Bronchial epithelial cell (primary cell): ENCODE measurements at places on chromosomes 7 and 10.

- peak; percentile 44 for DNase-seq
Measured at GRCh38 chr7:137715533-137715932, 131.2 kb downstream of the DGKI start.

DNA sequence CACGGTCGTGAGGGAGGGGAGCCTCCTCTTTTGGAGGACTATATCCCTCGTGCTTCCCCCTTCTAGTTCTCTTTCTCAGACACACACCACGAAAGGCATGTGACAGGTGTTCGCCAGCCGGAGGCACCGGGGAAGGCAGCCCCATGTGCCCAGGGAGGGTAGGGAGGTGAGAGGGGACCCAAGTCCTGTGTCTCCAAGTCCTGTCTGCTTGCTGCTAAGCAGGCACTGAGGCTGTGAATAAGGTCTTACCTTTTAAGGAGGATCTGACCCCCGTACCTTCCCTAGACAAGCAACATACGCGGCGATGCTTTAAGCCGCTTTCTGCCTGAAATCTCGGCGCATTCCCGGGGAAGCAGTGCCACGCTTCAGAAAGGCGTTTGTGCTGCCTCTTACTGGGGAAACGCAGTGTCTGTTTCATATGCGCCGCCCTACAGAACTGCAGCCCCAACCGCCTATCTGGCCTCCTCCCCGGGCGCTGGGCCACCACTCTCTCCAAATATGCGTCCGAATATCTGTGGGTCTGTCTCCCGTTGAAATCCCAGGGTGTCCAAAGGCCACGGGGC is 770 bp downstream of the PLXNA4 start:
- peak; percentile 8 for DNase-seq

DNA sequence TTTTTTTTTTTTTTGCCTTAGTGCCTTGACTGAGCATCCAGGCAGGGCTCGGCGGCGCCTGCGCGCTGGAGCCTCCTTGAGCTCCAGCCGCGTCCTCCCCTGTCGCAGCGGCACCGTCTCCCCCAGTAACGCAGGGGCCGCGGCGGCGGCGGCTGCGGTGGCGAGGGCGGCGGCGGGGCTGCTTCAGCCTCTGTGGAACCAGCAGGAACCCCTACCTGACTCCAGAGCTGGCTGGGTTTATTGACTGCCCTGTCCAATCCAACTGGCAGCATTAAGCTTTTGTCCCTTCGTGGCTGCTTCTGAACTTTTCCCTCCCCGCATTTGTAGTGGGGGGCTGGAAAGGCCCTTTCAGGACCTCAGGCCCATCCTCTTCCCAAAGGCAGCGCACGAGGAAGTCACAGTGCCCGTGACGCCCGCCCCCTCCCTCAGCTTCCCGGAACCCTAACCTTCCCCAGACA is at the start of gene GPR85:
Gene GPR85, minus strand, starts transcription at position 397 of the 458 bp plus-strand sequence. CDS start 2,106 bp downstream, outside the sequence.
- DNase-seq = peak; percentile 59

GRCh38 chr10:31322647-31323046 is 3.6 kb downstream of the ZEB1 start:
- DNase-seq = no peak

GRCh38 chr7:70455925-70456324 is 676.0 kb upstream of the GALNT17 start:
- DNase-seq = no peak

DNA sequence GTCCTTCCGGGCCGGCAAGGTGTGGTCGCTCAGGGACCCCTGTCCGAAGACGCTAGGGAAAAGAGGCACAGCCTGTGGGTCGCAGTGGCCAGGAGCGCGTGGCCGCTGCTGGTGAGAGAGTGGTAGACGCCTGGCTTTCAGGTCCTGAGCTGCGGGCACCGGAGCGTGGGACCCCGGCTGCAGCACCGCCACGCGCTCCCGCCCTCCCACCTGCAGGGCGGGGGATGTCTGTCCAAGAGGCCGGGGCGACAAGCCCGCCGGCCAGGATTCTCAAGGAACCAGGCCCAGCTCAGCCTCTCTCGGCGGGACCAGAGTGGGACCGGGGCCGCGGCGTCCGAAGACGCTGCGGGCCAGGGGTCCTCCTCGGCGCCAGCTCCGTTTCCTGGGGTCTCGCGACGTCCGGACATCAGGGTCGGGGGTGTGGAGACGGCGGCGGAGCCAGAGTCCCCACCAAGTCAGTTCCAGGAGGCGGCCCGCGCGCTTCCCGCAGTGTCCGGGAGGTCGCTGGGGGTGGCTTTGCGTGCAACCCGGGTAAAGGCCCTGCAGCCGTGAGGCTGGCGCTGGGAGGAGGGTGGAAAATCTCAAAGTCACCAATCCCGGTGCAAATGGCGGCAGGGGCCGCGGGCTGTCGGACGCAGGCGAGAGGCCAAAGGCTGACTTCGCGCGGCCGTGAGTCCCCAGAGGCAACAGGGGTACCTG is 5.5 kb downstream of the ZNF503 start:
- DNase-seq = no peak

GRCh38 chr10:34791947-34792346 is 23.1 kb downstream of the PARD3 start:
- DNase-seq = no peak

- peak; percentile 31 for DNase-seq
Measured at GRCh38 chr10:37754538-37755323, 102.7 kb downstream of the ZNF248 start.

DNA sequence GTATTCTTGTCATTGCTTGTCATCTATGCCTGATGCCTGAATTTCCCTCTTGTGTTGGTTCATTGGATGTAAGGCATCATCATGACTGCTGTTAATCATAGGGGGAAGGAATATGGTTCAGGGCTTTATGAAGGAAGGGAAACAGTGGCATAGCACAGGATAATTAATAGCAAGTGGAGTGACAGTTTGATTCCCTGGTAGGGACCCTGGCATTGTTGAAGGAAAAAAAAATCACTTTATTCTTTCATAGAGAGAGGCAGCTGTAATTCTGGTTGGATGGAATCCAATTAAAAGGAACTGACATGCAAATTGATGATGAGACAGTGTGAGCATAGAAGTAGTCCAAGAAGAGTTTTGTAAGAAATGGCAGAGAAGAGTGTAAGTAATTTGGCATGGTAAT is 121.4 kb downstream of the AUTS2 start:
- DNase-seq = no peak

DNA sequence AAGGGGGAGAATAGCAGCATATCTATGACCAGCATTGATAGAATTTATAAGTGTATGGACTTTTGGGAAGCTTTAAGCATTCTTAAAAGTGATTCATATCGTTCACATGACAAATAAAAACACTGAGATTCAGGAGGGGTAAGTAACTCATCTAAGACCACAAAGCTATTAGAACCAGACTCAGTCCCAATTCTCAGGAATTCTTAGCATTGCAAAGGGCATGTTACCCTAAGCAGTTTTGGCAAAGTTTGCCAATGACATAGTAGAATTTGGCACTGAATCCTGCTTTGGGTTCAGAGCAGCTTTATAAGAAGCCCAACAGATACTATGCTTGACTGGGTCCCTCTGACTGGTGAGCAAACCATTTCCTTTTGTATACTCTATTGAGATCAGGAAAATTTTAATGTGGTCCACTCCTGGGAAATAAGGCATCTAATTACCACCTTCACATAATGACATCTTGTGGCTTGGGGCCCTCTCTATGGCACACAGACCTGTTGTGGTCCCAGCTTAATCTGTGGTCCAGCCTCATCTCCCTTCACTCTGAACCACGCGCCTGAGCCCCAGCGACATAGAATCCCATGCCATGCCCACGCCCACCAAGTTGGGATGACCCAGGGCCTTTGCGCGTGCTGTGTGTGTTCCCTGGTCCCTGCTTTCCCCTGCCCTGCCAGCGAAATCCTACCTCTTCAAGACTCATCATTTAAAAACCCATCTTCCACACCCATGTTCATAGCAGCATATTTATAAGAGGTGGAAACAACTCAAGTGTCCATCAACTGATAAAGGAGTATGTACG is 37.5 kb upstream of the DOCK1 start:
- DNase-seq = no peak

- no peak for DNase-seq
Measured at GRCh38 chr10:31668326-31668725, 260.3 kb downstream of the ARHGAP12 start.

- no peak for DNase-seq
Measured at GRCh38 chr10:91191584-91191919, 28.9 kb upstream of the PCGF5 start.

GRCh38 chr7:107898997-107899594 is 8.1 kb downstream of the DLD start:
- no peak for DNase-seq

DNA sequence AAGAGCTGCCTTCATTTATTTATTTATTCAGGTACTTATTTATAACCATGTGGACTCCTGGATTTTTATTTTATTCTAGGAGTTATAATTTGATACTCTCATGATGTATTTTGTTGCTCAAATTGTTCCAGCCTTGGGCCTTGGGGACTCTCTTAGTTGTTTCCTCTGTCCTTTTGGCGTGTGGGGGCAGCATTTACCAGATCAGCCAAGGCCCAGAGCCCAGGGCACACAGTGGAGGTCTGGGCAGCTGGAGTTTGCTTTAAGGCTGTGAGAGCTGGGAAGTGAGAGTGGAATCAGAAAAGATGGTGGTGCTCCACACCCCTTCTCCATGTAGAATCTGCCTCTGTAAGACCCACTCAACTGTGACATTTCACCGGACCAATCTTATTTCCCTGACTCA is 398.9 kb downstream of the RPS24 start:
- no peak for DNase-seq

- DNase-seq = no peak
Measured at GRCh38 chr7:74003621-74004020, 24.4 kb upstream of the ELN start.

DNA sequence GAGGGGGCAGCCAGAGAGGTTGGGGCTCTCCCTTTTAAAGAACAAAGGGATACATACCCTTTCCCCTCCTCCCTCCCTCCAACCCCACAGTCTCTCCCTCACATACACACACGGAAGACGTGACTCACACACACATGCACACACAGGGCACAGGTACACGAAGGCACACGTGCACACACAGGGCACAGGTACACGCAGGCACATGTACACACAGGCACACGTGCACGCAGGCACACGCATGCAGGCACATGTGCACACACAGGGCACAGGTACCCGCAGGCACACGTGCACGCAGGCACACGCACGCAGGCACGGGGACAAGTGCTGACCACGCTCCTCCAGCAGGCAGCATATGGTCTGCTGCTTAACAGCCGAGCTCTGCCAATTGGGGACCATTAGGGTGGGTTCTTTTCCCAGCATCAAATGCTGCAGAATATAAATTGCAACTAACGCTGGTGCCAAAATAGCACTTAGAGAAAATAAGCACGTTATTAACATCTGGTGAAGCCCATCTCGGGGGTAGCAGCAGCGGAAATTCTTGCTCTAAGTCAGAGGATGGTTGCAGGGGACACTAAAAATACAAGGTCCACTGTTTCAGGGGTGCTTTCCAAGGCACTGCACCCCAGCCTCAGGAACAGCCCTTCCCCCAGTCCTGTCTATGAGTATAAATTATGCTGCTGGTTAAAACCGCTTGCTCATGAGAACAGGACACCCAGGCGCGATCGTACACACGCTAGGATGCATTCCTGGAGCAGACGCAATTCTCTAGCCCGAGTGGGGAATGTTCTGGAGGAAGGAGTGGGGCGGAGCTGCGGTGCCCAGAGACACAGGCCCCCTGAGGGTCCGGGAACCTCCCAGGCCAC is 55.2 kb upstream of the TNRC18 start:
- no peak for DNase-seq

DNA sequence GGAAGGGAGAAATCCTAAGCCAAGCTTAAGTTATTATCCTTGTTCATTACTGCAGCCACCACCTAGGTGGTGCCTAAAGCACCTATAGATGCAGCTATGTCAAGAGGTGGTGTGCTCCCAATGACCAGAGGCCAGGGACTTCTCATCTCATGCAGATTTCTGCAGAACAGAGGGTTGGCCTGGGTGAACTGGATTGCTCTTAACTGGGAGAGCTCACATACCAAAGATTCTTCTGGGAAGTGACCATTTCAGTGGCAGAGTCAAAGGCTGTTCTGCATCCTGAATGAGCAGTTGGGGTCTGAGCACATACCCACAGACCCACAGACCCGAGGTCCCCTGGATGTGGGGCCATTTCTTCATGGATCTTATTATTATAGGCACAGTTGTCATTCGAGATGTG is 2.1 kb upstream of the CRHR2 start:
- DNase-seq = no peak

- DNase-seq = no peak
Measured at GRCh38 chr7:100185726-100186125, 8.0 kb downstream of the STAG3 start.

DNA sequence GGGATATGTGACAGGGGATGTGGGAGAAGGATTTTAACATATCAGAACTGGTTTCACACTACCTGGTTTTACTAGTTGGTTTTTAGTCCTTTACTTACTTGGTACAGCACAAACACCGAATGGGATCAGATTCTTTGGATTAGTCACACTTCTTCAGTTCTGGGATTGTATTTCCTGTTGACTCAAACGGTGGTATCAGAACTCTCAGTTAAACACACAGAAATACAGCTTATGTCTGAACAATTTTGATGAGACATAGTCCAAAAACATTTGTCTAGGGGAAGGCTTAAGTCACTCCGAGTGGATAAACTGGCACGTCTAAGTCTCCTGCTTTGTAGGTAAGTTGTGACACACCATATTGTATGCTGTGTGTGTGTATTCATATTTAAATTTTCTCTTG is 480.5 kb downstream of the PHTF2 start:
- peak; percentile 97 for DNase-seq

DNA sequence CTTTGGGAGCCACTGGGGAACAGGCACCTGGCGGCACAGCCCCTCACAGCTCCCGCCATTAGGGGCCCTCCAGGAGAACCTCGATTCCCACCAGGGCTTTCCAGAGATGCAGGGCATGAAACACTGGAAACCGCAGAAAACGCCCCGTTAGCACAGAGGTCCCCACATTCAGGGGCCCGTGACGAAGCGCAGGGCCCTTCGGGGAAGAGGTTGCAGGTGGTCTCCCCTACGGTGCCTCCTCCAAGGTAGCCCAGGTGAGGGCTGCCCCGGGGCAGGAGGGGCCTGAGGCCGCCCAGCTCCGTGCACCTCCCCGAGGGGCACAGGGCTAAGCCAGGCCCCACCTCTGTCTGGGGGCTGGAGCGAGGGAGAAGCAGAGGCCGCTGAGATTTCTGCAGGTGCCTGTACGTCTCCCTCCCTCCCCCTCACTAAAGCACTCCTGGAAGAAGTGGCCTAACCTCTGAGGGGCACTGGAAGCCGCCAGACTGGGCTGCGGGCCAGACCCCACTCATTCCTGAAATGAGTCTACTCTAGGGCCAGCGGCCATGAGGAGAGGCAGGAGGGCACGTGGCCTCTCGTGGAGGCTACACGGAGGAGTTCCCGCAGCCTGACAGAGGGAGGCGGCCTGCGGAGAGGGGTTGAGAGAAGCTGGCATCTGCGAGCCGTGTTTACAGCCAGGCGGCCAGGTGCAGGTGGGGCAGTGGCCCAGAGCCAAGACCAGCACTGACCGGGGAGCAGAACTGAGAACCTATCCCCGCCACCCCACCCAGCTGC is 6.9 kb downstream of the PDGFA start:
- DNase-seq = no peak

DNA sequence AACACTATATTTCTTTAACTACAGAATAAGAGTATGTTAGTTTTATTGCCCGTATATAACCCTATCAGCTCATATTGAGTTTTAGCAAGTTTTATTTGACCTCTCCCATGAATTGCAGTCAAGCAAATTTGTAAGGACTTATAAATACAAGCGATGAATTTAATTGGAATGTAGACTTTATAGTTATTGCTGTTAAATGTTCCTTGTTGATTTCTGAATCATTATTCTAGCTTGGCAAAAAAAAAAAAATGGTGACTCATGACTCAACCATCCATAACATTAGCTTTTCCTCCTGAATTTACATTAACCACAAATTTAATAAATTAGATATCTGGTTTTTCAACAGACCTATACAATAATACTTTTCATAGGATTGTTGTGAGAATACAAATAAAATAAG is 334.0 kb upstream of the LRRTM3 start:
- DNase-seq = peak; percentile 54
